CD4-positive, CD25-positive, alpha-beta regulatory T cell (primary cell): ENCODE measurements at places on chromosomes 11 and 22. TPM values are rescaled to one million over a fixed set of nuclear protein-coding genes. Genes with fewer than 3 reads are reported as not detected.

Gene KCNE3
- 0.14 TPM for polyA plus RNA-seq

Gene TMPRSS13
- 1.1 TPM for polyA plus RNA-seq

Gene UBASH3B
- 21.4 TPM for polyA plus RNA-seq

GRCh38 chr22:16586170-16586569 lies 6.4 kb downstream of the CCT8L2 start:
- H3K36me3 ChIP-seq: no peaks in the 10 kb centered on the region
- H3K27ac ChIP-seq: no peak overlapping the region
- H3K4me1 ChIP-seq: no peaks in the 10 kb centered on the region
- no peak for DNase-seq
- H3K4me3 ChIP-seq: no peak overlapping the region

GRCh38 chr11:110762590-110762989 lies 50.4 kb upstream of the ARHGAP20 start:
- no peaks in the 10 kb centered on the region for H3K27me3 ChIP-seq
- H3K36me3 ChIP-seq: no peaks in the 10 kb centered on the region
- no peak overlapping the region for H3K27ac ChIP-seq
- H3K4me3 ChIP-seq: no peak overlapping the region
- DNase-seq: no peak
- H3K4me1 ChIP-seq: no peaks in the 10 kb centered on the region

Gene SCGB1A1
- polyA plus RNA-seq: not detected
